ENCODE measurements at places on chromosomes 6 and 20.

GRCh38 chr20:23637282-23638221 lies at the start of gene CST3:
TSS of gene CST3 (minus strand) at chr20:23637955. CDS start at chr20:23637862, 93 bp downstream.
- peak; percentile 89 for DNase-seq

DNA sequence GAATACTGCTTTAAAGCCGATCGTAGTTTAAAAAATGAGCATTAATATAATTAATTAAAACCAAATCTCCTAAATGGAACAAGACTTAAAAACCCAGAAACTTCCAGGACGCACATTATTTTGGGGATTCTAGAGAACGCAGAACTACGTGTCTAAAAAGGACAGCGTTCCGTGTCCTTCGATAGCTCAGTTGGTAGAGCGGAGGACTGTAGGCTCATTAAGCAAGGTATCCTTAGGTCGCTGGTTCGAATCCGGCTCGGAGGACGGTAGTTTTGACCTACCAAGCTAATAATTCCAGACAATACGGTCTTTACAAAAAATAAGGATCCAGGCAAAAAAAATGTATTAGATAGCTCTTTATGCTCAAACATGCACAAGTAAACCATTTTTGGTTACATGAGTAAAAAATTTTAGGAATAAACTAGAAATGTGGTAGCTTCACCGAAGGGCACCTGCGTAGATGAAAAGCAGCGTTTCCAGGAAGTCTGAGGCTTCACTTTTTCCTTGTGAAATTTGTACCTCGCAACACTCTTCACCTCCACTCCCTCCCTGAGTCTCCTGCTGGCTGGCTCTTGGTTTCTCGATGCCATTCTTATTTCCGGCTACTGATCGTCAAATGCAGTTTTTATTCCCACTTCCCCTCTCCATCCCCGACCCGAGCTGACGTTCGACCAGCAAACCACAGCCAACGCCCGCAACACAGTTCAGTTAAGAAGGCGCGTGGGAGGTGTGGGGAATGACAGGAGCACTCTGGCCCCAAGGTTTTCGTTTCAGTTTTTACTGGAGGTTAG lies 19.6 kb upstream of the ABT1 start:
- peak; percentile 86 for DNase-seq

GRCh38 chr20:62804627-62805154 lies at the start of gene OGFR:
TSS of gene OGFR (plus strand) at chr20:62804835. CDS start at chr20:62804860, 25 bp downstream.
- peak; percentile 52 for DNase-seq

GRCh38 chr6:41074692-41075436 lies 2.1 kb downstream of the NFYA start:
- no peak for DNase-seq

DNA sequence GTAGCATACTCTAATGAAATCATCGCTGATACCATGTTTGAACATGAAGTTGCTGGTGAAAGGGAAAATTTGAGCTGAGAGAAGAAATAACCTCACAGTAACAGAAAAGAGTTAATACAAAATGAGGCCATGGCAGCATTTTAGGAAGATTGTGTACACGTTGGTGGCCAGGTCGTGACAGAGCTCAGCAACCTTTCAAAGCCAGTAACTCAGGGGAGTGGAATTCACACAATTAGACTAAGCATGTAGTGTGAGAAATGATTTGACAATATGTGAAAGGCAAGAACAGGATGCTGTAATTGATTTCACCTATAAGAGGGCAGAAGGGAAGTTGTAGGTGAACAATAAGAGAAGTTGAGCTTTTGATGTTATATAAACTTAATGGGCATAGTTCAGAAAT lies 246.3 kb downstream of the OGFRL1 start:
- DNase-seq = no peak

- DNase-seq = peak; percentile 30
Observed at GRCh38 chr6:72182337-72183246, 296.2 kb downstream of the RIMS1 start.

GRCh38 chr6:33589731-33590530 lies 9.9 kb upstream of the BAK1 start:
- peak; percentile 74 for DNase-seq

GRCh38 chr6:144606083-144606482 lies 320.9 kb downstream of the UTRN start:
- no peak for DNase-seq

DNA sequence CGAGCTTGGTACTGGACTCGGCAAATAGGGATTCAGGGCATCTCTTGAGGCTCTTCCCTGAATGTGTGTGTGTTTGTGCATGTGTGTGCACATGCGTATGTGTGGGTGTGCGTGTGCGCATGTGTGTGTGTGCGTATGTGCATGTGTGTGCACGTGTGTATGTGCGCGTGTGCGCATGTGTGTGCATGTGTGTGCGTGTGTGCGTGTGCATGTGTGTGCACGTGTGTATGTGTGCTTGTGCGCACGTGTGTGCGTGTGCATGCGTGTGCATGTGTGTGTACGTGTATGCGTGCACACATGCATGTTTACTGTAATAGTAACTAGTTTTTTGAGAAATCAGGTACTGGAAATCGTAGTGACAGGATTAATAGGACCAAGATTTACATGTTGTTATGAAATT lies 117.7 kb downstream of the SMOC2 start:
- no peak for DNase-seq

DNA sequence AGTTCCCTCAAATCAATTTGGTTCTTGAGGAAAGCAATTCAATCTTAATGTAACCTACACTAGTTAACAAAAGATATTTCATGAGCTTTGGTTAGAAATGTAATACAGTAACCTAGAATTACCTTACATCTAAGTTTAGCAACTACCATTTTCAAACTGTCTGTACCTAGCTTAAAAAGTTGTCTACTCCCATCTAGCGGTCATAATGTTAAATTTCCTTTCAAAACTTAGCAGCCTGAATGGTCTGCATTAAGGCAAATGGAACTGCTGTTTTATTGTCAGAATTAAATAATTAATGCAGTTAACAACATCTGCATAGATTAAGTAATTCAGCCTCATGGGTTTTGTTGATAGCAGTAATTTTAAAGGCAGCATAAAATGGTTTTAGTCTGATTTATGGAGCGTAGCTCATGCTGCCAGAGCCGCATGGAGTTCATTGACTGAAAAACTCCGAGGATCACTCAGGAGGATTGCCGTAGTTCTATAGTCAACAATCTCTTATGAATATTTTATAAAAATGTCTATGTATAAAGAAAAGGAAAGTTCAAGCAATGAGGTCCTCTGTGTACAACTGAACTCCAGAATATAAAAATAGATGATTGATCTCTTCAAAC lies 485.4 kb upstream of the MANEA start:
- peak; percentile 87 for DNase-seq

DNA sequence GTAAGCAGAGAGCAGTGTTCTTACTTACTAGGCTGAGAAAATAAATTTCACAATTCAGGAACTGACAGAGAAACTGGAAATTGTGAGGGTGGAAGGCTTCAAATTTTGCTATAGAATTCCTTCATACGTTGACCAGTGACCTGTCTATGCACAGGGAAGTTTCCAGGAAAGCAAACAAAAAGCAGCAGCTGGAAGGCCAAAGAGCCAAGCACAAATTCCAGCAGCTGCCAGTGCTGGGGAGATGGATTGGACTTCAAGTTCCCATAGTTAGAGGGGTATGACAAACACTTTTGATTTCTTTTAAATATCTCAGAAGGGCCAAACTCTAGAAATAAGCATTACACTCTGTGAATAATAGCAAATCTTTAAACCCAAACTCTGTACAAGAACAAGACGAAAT lies 299.1 kb upstream of the KCNQ5 start:
- peak; percentile 4 for DNase-seq

DNA sequence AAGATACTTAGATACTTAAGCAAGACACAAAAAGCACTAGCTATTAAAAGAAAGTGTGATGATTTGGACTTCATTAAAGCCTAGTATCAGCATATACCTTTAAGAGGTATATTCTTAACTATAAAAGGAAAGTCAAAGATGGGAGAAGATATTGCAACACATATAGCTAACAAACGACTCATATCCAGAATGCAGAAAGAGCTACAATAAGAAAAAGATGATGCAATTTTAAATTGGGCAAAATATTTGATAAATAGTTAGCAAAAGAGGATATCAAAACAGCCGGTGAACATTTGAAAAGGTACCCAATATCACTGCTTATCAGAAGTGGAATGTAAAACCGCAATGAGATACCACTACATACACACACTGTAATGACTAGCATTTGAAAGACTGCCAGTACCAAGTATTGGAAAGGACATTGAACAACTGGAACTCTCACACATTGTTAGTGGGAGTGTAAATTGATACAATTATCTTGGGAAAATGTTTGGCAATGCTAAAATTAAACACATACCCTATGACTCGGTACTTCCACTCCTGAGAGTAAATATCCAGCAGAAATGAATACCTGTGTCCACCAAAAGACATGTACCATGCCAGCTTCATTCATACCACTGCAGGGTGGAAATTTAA lies 25.7 kb downstream of the MUC22 start:
- no peak for DNase-seq

- DNase-seq = no peak
Observed at GRCh38 chr6:37347670-37348111, 6.1 kb upstream of the RNF8 start.

DNA sequence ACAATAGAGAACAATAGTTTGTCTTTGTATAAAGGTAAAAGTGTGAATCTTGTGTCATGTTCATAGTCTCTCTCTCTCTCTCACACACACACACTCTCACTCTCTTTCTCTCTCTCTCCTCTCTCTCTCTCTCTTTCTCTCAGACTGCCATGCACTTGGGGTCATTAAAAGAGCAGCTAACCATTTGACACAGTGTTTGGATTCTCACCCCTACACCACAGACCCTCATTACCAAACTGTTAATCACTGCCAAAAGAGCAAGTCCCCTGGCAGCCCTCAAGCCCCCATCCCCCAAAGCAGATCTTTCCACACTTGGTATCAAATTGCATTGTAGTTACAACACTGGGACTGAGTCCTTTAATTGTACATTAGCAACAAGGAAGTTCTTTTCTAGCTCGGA lies 305.8 kb upstream of the RSPO3 start:
- peak; percentile 70 for DNase-seq

DNA sequence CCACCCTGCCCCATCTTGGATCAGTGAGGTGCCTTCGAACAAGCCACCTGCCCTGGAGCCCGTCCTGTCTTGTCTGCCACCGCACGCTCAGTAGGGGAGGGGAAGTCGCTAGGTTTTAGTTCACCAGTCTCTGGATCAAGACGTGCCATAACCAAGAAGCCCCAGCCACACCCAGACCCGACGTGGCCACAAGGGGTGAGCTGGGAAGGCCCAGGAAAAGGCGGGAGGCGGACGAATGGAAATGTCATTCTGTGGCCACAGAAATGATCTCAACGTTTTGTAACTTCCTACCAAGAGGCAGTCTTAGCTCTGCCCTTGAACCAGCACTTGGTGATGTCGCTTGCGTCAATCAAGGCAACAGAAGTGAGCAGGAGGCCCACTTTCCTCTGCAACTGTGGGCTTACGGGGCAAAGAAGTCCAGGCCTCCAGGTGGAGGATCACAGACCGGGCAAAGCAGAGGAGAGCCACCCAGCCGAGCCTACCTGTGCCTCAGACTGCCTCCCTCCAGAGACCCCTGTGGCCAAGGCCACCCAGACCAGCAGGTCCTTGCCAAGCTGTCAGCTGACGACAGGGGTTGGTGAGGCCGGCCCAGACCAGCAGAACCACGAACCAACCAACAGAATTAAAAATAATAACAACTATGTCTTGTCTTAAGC lies 14.5 kb downstream of the GMEB2 start:
- no peak for DNase-seq

DNA sequence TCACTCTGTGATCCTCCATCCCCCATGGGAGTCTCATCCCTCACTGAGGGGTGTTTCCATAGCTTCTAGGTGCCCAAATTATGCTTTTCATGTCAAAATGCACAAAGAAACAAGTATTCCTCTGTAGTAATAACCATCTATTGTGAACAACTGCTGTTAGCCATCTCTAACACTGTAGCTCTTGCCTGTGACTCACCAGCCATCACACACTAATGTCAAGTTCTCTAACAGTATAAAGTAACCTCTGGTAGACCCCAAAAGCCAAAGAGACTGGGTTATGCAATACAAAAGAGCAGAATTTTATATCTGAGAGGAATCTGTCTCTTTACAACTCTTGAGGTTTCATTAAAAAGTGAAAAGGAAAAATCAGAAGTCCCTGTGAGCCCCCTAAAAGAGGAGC lies 25.4 kb upstream of the IYD start:
- DNase-seq = peak; percentile 19

- DNase-seq = no peak
Observed at GRCh38 chr20:44228465-44229258, 18.1 kb upstream of the OSER1 start.

DNA sequence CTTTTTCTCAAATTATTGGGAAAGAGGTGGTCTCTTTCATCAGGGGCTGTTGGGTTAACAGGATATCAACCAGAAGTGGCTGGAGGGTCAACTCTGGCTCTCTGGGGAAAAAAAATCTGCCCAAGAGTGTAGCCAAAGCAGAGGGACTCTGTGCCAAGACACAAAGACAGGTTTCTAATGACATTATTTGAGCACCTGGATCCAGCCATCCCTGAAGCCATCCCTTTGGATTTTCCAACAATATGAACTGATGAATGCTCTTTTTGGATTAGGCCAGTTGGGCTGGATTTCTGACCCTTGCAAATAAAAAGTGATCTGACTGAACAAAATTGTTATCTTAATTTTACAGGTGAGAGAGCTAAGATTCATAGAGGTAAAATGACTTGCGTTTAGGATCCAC lies 88.7 kb downstream of the KCNB1 start:
- DNase-seq = no peak

- DNase-seq = peak; percentile 34
Observed at GRCh38 chr6:36067374-36068011, 39.9 kb downstream of the MAPK14 start.

GRCh38 chr6:145453376-145453775 lies 281.9 kb downstream of the EPM2A start:
- DNase-seq = peak; percentile 24

- peak; percentile 87 for DNase-seq
Observed at GRCh38 chr20:32652739-32653526, 20.8 kb downstream of the C20orf203 start.

GRCh38 chr6:25278261-25278913 lies 787 bp upstream of the CARMIL1 start:
- no peak for DNase-seq

- DNase-seq = no peak
Observed at GRCh38 chr6:148193063-148193680, 149.5 kb upstream of the SASH1 start.

GRCh38 chr6:105898286-105898685 lies 187.8 kb upstream of the PRDM1 start:
- peak; percentile 12 for DNase-seq

GRCh38 chr20:39829256-39829655 lies 859.8 kb downstream of the MAFB start:
- peak; percentile 59 for DNase-seq

DNA sequence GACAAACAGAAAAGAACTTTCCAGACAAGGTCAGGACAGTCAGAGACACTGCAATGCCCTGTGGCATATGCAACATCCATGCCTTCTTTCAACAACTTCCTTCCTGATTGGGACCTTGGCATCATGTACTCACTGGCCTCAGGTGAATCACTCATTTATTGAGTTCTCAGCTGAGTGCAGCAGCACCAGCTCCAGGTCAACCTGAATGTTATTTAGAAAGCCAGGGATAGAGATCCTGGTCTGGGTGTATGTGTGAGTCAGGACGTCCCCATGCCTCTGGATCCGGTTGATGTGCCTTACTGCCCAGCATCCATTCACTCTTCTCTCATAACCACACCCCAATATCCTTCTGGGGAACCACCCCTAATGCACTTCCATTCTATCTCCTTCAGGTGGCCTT lies 54.4 kb downstream of the SNRNP48 start:
- DNase-seq = no peak

Measured in choroid plexus epithelial cell (primary cell).